ENCODE measurements at places on chromosomes 5 and 9. TPM values are rescaled to one million over a fixed set of nuclear protein-coding genes. Genes with fewer than 3 reads are reported as not detected.

ZDHHC11B gene
- total RNA-seq: not detected

PCDHGA12 gene
- total RNA-seq: 0.12 TPM

TMEM252 gene
- not detected for total RNA-seq

CCL27 gene
- not detected for total RNA-seq

PTGER4 gene
- total RNA-seq: 85.1 TPM

SLF1 gene
- total RNA-seq: 17.5 TPM

PCDHB15 gene
- total RNA-seq: not detected

CXCL14 gene
- total RNA-seq: not detected

PCDHGB1 gene
- total RNA-seq: 0.17 TPM

NREP gene
- 18.0 TPM for total RNA-seq

ACSL6 gene
- total RNA-seq: 26.6 TPM

ANKHD1 gene
- total RNA-seq: 140 TPM

KIF20A gene
- 33.3 TPM for total RNA-seq

SLC4A9 gene
- total RNA-seq: 0.10 TPM

RALGDS gene
- 143 TPM for total RNA-seq

DRD1 gene
- total RNA-seq: not detected

GABRA1 gene
- total RNA-seq: not detected

PCDHA12 gene
- total RNA-seq: not detected

PCDHGC5 gene
- total RNA-seq: not detected

MOB3B gene
- total RNA-seq: 0.39 TPM

SLC46A2 gene
- not detected for total RNA-seq

NANS gene
- total RNA-seq: 58.7 TPM

FOXD4L5 gene
- 0.32 TPM for total RNA-seq

HAPLN1 gene
- total RNA-seq: not detected

IFNB1 gene
- not detected for total RNA-seq

PCDHA9 gene
- total RNA-seq: not detected

TRIM32 gene
- total RNA-seq: 20.5 TPM

OLFML2A gene
- total RNA-seq: not detected

PCDHA5 gene
- total RNA-seq: not detected

GMCL2 gene
- total RNA-seq: not detected

FOXD4L6 gene
- total RNA-seq: not detected

SLC28A3 gene
- 0.85 TPM for total RNA-seq

SPEF2 gene
- total RNA-seq: 7.8 TPM

OR1J2 gene
- total RNA-seq: not detected

PNPLA7 gene
- 3.5 TPM for total RNA-seq

MYMK gene
- total RNA-seq: not detected

GARIN3 gene
- total RNA-seq: not detected

FCN2 gene
- total RNA-seq: not detected

ANKS6 gene
- total RNA-seq: 6.1 TPM

CDKN2B-AS1 gene
- 4.8 TPM for total RNA-seq

COL5A1 gene
- 0.15 TPM for total RNA-seq

UBTD2 gene
- 5.7 TPM for total RNA-seq

FAM163B gene
- total RNA-seq: not detected

PRUNE2 gene
- total RNA-seq: 1.6 TPM

CFAP157 gene
- total RNA-seq: 0.10 TPM

SLC36A3 gene
- not detected for total RNA-seq

NUTM2G gene
- not detected for total RNA-seq

GFRA3 gene
- 0.17 TPM for total RNA-seq

ANKRD34B gene
- not detected for total RNA-seq

CDH18 gene
- total RNA-seq: not detected

CCL21 gene
- not detected for total RNA-seq

ENG gene
- 20.6 TPM for total RNA-seq

ADAMTS13 gene
- 2.5 TPM for total RNA-seq

PCDHB16 gene
- total RNA-seq: not detected

GPX8 gene
- total RNA-seq: not detected

SHOC1 gene
- not detected for total RNA-seq

All from T-helper 1 cell treated with Interleukin-12 subunit alpha and Interleukin-12 subunit beta and Interleukin-4 antibody, amounts not matched to agents 30 ng/mL and 1 ng/mL, for 36 hours (primary cell).